ENCODE measurements at places on chromosomes 6 and 20.

DNA sequence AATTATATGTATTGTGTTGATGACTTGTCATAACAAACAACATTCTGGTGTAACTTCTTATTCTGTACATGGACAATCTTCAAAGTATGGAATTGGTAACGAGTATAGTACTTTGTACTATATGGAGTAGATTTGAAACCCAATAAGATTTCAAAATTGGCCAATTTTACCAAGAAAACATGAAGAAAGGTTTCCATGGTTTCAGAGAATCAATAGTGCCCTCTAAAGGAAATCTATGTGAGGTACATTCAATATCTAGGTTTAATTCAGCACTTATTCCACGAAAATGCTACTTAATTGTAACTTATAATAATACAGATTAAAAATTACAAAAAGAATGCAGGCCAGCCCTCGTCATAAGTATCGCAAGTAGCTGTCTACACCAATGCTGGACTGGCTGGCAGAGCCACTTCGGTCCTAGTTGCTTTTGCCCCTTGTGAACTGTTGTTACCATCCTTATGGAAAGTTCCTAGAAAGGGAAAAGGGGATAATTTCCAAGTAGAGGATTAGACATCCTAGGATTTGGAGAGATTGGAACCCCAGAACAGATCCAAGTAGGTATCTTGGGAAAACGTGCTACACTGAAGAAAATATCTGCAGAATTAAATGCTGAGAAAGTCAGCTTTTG is 70.9 kb downstream of the LCA5 start:
- peak; percentile 28 for DNase-seq

- no peak for DNase-seq
These were observed 35.1 kb downstream of the TULP4 start for GRCh38 chr6:158347335-158347734.

DNA sequence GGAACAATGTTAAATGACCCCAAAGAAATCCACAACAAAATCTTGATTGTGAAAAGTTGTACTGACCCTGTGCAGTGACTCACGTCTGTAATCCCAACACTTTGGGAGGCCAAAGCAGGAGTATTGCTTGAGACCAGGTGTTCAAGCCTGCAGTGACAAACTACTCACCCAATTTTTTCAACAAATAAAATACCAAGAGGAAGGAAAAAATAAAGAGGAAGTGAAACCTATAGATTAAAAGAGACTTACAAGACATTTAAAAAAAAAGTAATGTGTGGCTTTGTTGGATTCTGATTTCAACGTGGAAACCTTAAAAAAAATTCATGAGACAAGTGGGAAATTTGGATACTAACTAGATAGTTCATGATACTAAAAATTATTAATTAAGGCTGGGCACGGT is 31.9 kb downstream of the GINS1 start:
- no peak for DNase-seq

GRCh38 chr6:137399881-137400443 is 94.2 kb downstream of the OLIG3 start:
- no peak for DNase-seq

- DNase-seq = no peak
These were observed 14.0 kb upstream of the COL10A1 start for GRCh38 chr6:116139917-116140316.

- no peak for DNase-seq
These were observed 62.2 kb upstream of the DDR1 start for GRCh38 chr6:30821862-30822784.

- no peak for DNase-seq
These were observed 757.8 kb downstream of the EYS start for GRCh38 chr6:64949257-64949656.

DNA sequence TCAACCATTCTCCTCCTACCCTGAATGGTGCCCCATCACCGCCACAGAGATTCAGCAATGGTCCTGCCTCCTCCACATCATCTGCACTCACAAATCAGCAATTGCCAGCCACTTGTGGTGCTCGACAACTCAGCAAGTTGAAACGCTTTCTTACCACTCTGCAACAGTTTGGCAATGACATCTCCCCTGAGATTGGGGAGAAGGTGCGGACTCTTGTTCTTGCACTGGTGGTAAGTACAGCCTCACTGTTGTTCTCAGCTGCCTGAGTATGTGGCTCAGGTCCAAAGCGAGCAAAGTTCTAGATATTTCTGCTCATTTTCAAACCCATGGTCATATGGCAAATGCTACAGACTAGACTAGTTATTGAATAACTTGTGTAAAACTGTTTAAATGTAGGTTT is 51.0 kb upstream of the C20orf144 start:
- no peak for DNase-seq

GRCh38 chr6:80460257-80460865 is 353.9 kb downstream of the BCKDHB start:
- no peak for DNase-seq

GRCh38 chr6:161204866-161205557 is 68.8 kb downstream of the AGPAT4 start:
- DNase-seq = no peak

DNA sequence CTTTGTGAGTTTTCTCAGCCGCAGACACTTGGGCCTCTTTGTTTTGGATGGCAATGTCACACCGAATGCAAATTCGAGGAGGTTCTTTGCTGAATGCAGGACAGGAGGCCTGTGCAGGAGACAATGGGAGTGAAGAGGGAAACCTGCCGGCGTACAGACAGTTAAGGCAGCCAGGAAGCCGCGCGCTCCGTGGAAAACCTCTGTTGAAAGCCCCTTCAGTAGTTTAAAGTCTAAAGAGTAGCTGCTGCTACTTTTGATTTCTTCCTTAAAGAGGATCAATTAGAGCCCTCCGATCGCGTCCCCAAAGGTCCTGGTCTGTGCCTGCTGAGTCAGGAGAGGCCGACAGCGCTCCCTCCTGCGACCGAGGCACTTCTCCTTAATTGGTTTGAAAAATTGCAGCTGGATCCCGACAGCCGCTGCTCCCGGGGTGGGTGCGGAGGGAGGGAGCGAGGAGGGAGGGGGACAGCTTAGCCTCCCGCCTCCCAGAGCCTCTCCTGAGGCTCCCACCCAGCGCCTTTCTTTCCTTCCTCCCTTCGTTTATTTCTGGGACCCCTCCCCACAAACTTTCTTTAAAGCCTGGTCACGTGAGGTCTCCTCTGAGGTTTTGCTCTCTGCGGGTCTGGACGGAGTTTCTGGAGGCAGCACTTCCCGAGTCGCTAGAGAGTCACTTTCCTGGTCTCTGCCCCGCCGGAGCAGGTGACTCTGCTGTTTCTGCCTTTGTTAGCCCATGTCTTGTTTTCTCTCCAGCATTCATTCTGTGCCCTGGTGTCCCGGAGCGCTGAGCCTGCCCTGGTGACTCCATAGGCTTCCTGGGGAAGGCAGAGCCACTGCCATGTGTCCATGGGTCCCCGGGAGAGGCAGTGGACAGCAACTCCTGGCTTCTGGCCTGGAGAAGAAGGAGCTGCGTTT is 22.3 kb upstream of the RPP40 start:
- no peak for DNase-seq

DNA sequence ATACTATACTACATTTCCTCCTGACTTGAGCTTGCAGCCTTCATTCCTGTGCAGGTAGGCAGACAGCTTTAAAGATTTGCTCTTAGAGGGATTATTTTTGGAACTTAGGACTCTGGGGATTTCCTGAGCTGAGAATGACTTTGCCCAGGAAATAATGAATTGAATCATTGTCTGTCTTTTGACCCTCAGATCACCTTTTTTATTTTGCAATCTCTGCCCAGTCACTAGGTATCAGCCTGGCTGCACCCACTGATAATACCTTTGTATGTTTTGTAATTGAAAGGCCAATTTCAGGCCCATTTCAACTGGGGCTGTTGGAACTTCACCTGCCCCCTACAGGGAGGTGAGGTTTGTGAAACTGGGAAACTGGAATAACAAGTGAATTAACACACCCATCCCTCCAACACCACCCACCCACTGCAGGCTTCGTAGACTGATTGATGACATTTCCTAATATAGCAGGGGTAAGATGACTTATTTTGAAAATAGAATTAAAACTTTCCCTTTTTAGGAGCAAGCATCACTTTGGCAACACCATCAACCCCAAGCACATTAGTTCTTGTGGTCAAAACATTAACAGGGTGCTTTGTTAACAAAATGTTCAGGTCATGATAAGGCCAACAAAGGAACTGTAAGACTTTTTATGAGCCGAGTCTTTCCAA is 157.1 kb upstream of the CENPW start:
- no peak for DNase-seq

- DNase-seq = no peak
These were observed 345.3 kb upstream of the SLC35B3 start for GRCh38 chr6:8780653-8781052.

DNA sequence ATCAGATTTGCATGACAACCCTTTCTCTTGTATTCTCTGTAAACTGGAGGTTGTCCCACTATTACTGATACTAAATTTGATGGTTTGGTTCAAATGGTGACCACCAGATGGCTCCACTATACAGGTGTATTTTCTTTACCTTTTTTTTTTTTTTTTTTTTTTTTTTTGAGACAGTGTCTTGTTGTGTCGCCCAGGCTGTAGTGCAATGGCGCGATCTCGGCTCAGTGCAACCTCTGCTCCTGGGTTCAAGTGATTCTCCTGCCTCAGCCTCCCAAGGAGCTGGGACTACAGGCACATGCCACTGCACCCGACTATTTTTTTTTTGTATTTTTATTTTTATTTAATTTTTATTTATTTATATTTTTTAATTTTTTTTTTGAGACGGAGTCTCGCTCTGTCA is 6.6 kb upstream of the WTAP start:
- DNase-seq = no peak

GRCh38 chr20:36421641-36422040 is 115.5 kb downstream of the DLGAP4 start:
- no peak for DNase-seq

DNA sequence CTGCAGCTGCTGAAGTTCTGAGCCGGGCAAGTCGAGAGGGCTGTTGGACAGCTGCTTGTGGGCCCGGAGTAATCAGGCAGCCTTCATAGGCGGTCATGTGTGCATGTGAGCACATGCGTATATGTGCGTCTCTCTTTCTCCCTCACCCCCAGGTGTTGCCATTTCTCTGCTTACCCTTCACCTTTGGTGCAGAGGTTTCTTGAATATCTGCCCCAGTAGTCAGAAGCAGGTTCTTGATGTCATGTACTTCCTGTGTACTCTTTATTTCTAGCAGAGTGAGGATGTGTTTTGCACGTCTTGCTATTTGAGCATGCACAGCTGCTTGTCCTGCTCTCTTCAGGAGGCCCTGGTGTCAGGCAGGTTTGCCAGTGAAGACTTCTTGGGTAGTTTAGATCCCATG is 21.2 kb upstream of the MAPK13 start:
- no peak for DNase-seq

GRCh38 chr6:154403788-154404187 is 47.2 kb upstream of the IPCEF1 start:
- no peak for DNase-seq

All from NCI-H2081 treated with DMSO at 0.1 percent for 48 hours (cell line).